ENCODE measurements at places on chromosomes 1 and 21.
A peak's percentile ranks its signal among the peaks of the same experiment; 100 is the strongest.

GRCh38 chr1:77536813-77537212 lies 145.6 kb downstream of the ZZZ3 start:
- DNase-seq: no peak

DNA sequence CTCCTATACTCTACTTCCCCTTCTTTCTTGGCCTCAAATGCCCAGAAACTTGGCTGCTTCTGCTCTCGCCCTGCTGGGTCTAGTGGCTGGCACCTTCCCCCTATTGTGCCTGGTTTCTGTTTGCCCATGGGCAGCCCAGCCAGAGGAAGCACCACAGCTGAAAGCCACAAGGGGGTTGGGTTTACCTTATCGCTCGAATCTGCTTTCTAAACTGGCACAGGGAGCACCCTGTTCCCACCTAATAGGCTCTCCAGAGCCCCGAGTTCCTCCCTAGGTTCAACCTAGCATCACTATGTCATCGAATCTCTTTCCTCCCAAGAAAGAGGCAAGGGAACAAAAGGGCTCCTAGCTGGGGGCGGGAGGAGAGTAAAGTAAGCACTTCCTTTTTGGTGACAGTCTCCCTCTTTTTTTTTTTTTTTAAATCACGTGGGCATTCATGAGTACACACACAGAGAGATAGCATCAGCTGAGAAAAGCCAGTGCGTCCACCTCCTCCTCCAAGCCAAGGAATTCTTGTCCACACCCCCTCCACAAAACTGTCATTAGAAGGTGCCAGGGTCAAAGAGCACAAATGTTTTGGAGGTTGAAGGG lies 72.8 kb downstream of the PLEKHA6 start:
- no peak for DNase-seq

DNA sequence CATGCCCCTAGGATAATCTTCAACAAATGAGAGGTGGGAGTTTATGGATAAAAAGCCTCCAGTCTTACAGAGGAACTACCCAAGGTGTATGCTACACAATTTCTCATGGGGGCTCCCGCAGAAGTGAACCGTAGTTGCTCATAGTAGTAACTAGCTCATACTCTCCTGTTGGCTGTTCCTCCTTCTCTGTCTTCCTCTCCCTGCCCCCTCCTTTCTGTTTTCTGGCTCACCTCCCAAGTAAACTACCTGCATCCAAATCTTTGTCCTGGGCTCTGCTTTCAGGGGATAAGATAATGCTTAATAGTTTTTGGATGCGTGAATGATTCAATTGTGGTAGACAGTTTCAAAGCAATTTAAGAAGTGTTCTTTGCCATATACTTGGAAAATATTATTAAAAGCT lies 90.1 kb upstream of the ROR1 start:
- DNase-seq: no peak

DNA sequence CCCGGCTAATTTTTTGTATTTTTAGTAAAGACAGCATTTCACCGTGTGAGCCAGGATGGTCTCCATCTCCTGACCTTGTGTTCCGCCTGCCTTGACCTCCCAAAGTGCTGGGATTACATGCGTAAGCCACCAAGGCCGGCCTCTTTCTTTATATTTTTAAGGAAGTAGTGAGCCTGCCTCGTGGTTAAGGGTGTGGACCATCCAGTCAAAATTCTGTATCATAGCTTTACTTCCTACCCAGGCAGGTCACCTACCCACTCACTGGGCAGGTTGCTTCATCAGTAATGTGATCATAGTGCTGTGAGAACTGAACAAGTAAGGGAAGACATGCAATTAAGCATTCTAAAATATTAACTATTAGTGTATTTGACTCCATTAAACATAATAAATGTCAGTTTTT lies 8.1 kb upstream of the ACOT7 start:
- no peak for DNase-seq

DNA sequence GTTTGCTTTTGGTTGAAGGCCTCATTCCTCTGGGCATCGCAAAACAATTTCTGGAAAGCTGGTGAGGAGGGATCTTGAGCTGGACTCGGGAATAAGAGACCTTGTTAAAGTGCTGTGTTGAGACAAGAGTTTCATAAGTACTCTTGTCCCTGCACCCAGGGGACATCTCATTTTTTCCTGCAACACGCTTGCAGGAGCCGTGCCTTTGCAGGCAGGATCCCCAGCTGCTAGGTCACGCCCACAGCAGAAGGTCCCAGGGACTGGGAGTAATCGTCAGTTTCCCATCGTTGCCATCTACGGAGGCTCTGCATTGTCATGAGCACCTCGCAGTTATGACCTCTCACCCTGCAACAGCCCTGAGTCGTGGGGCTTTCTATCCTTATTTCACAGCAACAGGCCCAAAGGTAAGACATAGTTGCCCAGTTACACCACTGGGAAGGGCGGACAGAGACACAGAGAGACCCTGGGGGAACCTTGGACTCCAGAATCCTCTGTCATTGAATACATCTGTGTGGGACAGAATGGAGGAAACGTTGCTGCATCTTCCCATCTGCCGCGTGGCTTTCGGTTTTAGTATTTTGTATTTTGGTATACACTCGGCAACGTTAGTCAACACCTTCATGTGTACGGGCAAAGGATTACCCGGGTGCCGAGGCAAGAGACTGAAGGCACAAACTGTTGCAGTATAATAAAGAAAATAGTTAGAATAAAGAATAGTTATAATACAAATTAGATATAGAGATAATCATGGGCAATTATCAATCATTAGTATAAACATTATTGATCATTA lies 60.4 kb upstream of the DMRTB1 start:
- no peak for DNase-seq

DNA sequence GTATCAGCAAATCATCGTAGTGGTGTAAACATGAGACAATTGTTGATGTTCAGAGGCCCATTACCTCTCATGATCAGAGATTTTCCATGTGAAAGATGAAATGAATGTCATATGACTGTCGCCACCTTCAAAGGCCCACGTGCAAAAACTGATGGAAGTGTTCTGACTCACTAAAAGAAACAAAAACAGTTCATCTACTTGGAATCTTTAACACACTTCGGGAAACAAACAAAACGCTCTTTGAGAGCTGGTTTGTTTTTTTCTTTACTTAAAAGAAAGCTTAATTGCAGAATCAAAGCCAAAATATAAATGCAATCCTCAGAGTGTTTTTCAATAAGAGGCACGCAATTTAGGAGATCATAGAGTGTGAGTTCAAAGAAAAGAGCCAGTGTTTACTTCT lies 100.8 kb downstream of the PLPPR4 start:
- DNase-seq: no peak

- DNase-seq: no peak
Measured at GRCh38 chr1:212182171-212182570, 103.0 kb upstream of the PPP2R5A start.

- peak; percentile 40 for DNase-seq
Measured at GRCh38 chr1:37478451-37478881, 4.1 kb downstream of the ZC3H12A start.

DNA sequence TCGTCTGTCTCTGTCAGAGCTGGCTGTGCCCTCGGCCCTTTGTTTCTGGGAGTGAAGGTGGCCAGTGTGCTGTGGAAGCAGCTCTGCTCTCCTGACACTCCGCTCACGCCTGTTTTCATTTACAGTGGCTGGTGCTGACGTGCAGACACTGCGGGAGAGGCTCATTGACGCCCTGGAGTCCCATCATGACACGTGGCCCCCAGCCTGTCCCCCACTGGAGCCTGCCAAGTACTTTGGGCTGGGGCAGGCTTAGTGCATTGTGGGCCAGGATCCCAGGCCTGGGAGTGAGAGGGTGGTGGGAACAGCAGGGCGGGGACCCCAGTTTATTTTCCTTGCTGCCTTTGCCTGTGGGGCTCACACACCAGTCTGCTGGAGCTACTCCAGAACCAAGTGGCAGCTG lies 21.1 kb downstream of the QSOX1 start:
- no peak for DNase-seq

DNA sequence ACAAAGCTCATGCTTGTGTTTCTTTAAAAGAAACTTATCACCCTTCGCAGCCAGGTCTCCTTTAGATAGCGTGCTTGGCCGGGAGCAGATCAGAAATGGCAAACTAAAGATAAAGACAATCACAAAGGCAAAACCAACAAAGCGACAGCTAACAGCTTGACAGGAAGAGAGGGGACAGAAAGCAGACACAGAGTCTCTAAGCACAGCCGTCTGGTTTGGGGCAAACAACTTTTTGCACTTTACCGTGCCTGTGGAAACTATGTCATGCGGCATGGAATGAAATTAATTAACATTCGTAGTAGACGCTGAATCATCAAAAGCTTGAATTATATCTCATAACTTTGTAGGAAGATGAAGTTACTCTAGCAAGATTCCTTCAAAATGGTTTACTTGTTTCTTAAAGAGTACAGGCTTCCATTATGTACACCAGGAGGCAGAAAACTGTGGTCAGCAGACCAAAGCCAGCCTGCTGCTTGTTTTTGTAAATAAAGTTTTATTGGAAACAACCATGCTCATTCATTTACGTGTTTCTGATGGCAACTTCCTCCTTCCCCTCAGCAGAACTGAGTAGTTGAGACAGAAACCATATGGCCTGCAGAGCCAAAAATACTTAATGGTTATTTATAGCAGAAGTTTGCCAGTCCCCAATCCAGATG lies 183.2 kb downstream of the KIF26B start:
- no peak for DNase-seq

GRCh38 chr21:44892536-44893277 lies 19.2 kb upstream of the PTTG1IP start:
- DNase-seq: peak; percentile 66

DNA sequence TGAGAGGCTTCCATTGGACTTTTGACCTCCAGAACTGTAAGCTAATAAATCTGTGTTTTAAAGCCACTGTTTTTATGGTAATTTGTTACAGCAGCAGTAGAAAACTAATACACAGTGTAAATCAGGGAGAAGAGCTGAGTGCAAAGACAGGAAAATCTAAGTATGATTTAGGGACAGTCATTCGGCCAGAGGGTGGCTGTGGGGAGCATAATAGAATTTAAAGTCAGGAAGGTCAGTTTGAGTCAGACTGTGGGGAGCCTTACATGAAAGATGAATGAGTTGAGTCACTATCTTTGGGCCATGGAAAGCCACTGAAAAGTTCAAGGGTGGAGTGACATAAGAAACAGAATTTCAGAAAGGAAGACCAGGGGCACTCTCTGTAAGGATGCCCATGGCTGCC lies 52.4 kb upstream of the SSX2IP start:
- no peak for DNase-seq

- no peak for DNase-seq
Measured at GRCh38 chr1:30684881-30685795, 38.2 kb downstream of the MATN1 start.

GRCh38 chr1:56235909-56236510 lies 343.4 kb downstream of the PLPP3 start:
- no peak for DNase-seq

GRCh38 chr1:18339161-18339560 lies 141.6 kb upstream of the KLHDC7A start:
- DNase-seq: no peak

GRCh38 chr1:10070206-10070605 lies 37.4 kb downstream of the UBE4B start:
- DNase-seq: no peak

GRCh38 chr1:108316545-108316944 lies 72.7 kb upstream of the NBPF4 start:
- DNase-seq: no peak

GRCh38 chr1:115062542-115063004 lies 26.7 kb downstream of the TSPAN2 start:
- peak; percentile 82 for DNase-seq

DNA sequence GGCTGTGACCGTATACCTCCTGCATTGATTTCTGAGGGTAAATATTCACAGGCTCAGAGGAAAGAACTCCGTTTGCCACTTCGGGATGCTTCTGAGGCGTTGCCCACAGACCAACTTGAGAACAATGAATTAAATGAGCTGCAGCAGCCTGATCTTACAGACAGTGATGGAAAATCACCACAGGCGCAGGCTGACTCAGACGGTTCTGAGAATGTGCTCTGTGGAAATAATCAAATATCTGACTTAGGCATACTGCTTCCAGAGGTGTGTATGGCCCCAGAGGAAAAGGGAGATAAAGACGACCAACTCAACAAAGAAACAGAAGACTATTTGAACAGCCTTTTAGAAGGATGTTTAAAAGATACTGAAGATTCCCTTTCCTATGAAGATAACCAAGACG lies 76.7 kb upstream of the SCCPDH start:
- no peak for DNase-seq

GRCh38 chr1:40627987-40628902 lies 37.2 kb downstream of the RIMS3 start:
- DNase-seq: no peak

DNA sequence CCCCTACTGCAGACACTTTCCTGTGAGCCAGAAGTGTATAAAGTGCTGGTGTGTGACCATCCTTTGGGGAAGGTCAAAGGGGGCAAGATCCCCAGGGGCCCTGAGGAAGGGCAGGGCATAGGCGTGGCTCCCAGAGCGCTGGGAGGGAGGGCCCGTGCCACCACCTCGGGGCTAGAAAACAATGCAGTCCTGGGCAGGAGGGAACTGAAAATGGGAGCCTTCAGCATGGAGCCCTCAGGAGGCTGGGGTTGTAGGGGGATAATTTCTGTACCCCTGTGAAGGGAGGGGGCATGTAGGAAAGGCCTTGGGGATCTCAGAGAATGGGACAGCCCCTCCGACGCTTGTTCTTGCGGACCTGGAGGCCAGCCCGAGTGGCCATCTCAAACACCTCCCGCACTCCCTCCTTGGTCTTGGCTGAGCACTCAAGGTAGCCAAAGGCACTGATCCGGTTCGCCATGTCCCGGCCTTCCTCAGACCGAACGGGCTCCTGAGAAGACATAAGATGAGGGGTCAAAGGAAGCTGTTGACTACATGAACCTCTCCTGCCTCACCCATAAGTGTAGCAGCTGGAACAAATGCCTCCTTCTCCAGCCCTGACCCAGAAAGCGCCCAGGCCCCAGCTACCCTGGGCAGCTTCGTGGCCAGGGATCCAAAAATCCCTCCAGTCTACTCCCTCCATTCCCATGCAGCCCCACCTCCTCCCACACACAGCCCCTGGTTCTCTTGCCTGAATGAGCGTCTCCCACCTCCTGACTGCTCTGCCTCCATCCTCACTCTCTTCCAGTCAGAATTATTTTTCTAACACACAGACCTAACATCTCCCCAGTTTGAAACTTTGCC lies 5.5 kb downstream of the RHOC start:
- DNase-seq: no peak

GRCh38 chr1:245484176-245484575 lies 329.4 kb downstream of the KIF26B start:
- no peak for DNase-seq

- DNase-seq: no peak
Measured at GRCh38 chr1:207670997-207671396, 26.1 kb downstream of the CR1L start.

- DNase-seq: no peak
Measured at GRCh38 chr1:212482637-212483441, 50.1 kb downstream of the NENF start.
